PC-3 (cell line): ENCODE measurements at places on chromosomes 16 and 17.

- no peak for DNase-seq
Measured at GRCh38 chr16:28875134-28876018, 2.9 kb upstream of the ATP2A1 start.

DNA sequence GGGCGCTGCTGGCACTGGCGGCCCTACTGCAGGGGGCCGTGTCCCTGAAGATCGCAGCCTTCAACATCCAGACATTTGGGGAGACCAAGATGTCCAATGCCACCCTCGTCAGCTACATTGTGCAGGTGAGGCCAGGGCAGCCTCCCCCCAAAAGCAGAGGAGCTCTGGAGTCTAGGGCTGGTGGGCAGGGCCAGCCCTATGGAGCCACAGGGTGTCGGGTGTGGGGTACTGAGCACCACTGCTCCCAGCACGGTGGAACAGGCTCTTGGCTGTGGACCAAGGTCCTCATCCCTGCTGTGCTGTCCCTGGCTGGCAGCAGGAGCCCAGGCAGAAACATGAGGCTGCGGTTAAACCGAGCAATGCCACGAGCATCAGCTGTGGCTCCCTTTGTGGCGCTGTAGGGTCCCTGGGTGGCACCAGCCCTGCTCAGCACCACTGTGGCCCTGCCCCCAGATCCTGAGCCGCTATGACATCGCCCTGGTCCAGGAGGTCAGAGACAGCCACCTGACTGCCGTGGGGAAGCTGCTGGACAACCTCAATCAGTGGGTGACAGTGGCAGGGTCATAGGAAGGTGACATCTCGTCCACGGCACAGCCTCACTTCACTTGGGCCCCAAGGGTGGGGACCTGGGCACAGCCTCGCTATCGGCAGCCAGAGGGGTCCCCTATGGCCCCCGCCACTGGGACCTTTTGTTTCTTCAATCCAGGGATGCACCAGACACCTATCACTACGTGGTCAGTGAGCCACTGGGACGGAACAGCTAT lies 1.1 kb downstream of the DNASE1 start:
- no peak for DNase-seq

GRCh38 chr17:68710035-68710780 lies 109.0 kb upstream of the FAM20A start:
- DNase-seq, result no peak

DNA sequence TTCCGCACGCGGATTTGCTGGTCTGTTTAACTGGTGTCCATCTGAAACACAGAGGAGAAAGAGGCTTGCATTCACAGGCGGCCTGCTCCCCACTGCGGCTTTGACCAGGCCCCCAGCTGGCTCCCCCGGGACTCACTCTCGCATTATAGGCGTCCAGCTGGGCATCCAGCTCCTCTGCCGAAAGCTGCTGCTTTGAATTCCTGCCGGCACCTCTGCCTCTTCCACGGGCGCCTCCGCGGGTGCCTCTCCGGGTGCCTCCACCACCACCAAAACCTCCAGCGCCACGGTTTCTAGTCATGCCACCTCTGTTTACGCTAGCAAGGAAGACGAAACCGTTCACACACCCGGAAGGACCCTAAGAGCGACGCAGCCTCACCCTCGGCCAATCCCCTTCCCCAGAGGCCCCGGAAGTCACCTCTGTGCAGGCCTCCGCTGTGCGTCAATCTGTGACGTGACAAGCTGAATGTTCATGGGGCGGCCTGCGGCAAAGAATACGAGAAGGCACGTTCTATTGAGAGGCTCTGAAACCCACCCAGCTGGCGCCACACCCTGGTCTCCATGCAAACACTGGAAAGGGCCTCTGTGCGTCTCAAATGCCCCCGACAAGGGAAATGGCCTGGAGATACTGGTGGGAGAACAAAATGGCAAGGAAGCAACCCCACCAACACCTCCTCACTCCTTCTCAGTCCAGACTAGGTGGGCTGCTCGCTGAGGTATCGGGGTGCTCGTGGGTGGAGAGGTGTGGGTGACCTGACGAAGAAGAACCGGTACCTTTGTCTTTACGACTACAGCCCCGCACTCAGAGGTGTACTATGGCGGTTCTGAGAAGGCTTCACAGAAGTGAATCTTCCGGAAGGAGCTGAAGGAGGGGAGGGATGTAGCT lies 3.0 kb downstream of the ALYREF start:
- DNase-seq, result no peak

- no peak for DNase-seq
Measured at GRCh38 chr17:73261952-73262675, 434 bp upstream of the CPSF4L start.

- no peak for DNase-seq
Measured at GRCh38 chr17:12537436-12537835, 128.3 kb upstream of the MYOCD start.

DNA sequence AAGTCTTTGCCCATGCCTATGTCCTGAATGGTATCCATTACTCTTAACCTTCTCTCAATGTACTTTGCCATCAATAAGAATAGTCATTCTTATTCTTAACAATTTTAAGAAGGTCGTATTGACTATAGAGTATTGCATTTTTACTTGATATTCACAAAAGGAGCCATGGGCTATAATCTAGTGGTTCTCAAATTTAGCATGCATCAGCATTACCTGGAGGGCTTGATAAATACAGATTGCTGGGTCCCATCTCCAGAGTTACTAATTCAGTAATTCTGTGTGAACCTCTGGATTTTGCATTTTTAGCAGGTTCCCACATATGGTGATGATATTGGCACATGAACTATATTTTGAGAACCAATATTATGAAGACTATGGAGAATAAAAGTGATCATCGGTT lies 89.6 kb downstream of the ABCA8 start:
- DNase-seq, result no peak

- no peak for DNase-seq
Measured at GRCh38 chr17:48549914-48550501, 5.1 kb upstream of the HOXB2 start.

DNA sequence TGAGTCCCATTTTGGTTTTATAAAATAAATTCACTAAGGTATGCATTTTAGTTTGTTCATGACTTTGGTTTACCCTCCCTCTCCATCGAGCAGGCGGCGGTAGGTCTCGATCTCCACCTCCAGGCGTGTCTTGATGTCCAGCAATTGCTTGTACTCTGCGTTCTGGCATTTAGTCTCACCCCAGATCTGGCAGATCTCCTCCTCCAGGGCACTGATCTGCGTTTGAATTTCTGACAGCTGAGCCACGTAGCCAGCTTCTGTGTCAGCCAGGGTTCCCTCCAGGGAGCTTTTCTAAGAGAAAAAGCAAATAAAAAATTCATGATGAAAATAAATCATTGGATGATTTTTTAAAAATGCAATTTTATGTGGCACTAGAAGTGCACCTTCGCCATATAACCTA lies 4.2 kb downstream of the KRT24 start:
- no peak for DNase-seq

GRCh38 chr17:82235775-82236141 lies 6.9 kb downstream of the SLC16A3 start:
- no peak for DNase-seq

- peak; percentile 90 for DNase-seq
Measured at GRCh38 chr17:43723697-43724359, 34.8 kb downstream of the SOST start.

GRCh38 chr17:83189044-83190003 lies 109.9 kb downstream of the METRNL start:
- no peak for DNase-seq

GRCh38 chr16:86157616-86158247 lies 258.8 kb downstream of the IRF8 start:
- DNase-seq, result no peak

DNA sequence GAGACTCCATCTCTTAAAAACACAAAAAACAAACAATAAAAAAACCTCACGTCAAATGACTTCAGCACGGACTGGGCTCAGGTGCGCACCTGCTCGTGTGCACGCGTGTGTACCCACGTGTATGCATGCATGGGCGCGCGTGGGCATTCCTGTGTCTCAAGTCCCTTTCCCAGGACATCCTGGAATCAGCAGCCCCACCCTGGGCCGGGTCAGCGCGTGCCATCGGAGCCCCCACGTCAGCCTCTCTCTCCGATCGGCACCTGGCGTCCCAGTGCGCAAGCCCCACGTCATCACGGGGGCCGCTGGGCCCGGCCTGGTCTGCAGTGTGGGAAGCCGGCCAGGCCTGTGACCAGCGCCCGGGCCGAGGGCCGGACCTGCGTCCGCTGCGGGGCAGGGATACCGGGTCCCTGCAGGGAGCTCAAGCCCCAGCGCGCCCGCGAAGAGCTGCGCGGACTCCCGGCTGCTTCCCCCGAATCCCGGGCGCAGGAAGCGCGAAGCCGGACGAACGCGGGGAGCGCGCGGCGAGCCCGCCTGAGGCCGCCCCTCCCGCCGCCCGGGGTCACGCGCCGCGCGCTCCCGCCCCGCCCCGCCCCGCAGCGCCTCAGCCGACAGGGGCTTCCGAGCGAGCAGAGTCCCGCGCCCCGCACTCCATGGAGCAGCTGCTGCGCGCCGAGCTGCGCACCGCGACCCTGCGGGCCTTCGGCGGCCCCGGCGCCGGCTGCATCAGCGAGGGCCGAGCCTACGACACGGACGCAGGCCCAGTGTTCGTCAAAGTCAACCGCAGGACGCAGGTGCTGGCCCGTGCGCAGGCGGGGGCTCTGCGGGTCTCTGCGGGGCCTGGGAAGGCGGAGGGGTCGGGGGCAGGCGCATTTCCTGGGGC lies at the start of gene FN3K:
Gene FN3K, plus strand, starts transcription at position 629 of the 880 bp plus-strand sequence. Its CDS starts 22 bp downstream, at position 651.
- DNase-seq, result peak; percentile 63

GRCh38 chr17:73595068-73595467 lies 49.2 kb downstream of the SDK2 start:
- DNase-seq, result no peak

DNA sequence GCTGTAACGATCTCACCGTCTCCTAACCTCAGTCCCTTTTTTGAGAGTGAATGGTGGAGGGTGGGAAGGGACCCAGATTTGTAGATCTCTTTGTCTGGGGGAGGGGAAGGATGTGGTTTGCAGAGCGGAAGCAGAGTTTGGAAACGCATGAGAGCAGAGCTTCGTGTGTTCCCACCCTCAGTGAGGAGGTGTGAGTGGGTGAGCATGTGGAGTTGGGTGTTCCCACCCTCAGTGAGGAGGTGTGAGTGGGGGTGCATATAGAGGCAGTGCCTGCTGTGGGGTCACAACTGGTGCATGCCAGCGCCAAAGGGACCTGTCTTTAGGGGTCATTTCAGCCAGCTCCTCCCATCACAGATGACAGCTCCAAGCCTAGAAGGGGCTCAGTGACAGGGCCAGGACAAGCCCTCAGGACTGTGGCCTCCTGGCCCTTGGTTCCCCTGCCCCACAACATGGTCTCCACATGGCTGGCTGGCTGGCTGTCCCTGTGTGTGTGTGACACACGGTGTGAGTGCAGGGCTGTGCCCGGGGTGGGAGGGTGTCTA lies 1.8 kb upstream of the CISD3 start:
- no peak for DNase-seq

- no peak for DNase-seq
Measured at GRCh38 chr17:79466562-79467350, 144.1 kb downstream of the RBFOX3 start.

DNA sequence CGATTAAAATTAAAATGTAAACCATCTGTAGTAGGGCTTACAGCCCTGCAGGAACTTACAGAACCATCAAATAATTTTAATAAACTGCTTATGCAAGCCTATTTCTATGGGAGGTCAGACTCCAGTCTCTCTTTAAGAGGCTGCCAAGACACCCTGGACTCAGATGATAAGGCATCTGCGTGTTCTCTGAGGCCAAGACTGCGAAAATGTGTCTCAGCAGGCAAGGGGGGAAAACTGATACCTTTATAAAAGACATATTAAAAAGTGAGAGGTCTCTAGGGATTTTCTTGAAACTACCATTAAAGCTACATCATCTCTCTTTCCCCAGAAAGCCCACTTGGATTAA lies 32.2 kb downstream of the MPHOSPH6 start:
- no peak for DNase-seq

DNA sequence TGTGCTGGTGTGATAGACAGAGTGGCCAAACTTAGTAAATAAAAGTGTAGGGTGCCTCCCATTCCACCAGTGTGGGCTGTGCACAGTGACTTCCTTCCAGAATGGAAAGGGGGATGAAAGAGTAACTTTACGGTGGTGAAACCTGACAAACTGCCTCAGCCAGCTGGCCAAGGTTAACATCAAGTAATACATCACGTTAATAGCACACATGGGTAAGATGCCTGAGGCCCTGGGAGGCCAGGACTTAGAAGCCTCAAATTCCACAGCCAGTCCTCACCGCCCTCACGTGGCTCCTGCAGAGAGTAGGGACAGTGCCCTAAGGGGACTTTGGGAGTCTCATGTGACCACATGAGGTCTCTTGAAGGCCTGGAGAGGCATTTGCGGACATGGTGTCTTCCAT lies 14.1 kb downstream of the RMI2 start:
- peak; percentile 92 for DNase-seq

GRCh38 chr16:34803683-34804416 lies 1344.4 kb downstream of the TP53TG3F start:
- DNase-seq, result no peak

- DNase-seq, result no peak
Measured at GRCh38 chr16:2763173-2763572, 10.7 kb downstream of the SRRM2 start.

DNA sequence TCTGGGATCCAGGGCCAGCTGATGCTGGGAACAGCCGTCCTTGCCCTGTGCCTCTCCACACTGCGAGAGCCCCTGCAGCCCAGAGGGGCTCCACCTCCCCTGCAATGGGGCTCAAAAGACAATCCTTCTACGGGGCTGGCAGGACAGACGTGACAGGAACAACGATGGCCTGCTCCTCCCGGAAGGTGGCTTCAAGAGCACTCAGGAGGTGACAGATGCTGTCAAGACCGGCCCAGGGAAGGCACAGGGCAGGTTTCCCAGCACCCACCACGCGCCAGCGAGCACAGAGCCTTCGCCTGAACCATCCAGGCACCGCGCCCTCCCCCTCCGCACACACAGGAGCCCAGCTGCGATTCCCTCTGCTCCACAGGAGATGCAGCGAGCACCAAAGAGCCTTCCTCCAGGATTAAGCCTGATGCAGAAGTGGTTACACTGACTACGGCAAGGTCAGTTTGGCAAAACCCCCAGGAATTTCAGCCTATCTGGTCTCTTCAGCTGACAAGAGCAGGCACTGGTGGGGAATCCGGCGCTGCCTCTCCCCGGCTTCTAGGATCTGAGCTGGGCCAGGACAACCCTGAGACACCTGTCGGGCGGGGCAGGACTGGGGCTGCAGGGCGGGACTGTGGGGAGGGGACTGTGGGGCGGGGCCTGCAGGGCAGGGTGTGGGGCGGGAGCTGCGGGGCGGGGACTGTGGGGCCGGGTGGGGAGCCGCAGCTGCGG lies 103.4 kb downstream of the ZNF778 start:
- peak; percentile 63 for DNase-seq

GRCh38 chr16:9123871-9124270 lies 32.4 kb downstream of the HAPSTR1 start:
- DNase-seq, result peak; percentile 82

DNA sequence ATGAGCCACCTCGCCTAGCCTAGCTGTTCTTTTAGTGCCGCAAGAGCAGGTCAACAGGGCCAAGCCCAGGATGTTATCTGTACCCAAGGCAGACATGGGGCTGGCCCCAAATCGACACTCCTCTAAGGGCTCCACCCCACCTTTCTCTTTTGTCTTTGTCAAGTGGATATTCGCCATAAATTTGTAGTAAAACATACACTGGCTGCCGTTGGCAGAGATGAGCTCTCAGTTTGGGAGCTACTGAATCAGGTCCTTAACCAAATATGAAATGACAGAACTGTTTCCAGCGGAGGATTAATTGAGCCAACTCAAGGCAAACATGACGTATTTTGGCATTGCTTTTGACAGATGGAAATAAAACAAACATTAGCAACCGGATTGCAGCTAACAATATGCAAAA lies 556.9 kb upstream of the CDH5 start:
- peak; percentile 86 for DNase-seq

GRCh38 chr16:65229191-65229662 lies 107.4 kb upstream of the CDH11 start:
- DNase-seq, result no peak

- DNase-seq, result no peak
Measured at GRCh38 chr16:80707686-80708085, 96.7 kb downstream of the CDYL2 start.
